ENCODE measurements at places on chromosomes 5 and 9.
A peak's percentile ranks its signal among the peaks of the same experiment; 100 is the strongest.

DNA sequence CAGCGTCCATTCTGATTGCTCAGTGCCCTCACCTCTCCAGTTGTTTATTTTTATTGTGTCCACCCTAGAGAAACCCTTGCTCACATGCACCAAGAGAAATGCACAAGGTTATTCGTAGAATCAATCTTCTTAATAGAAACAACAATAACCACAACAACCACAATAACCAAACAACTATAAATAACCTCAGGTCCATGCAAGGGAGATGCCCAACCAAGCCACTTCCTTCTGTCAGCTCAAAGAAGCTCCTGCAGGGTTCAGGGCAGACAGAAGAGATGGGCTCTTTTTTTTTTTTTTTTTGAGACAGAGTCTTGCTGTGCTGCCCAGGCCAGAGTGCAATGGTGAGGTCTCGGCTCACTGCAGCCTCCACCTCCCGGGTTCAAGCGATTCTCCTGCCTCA, 14.9 kb upstream of the TCOF1 start:
- no peak for DNase-seq

DNA sequence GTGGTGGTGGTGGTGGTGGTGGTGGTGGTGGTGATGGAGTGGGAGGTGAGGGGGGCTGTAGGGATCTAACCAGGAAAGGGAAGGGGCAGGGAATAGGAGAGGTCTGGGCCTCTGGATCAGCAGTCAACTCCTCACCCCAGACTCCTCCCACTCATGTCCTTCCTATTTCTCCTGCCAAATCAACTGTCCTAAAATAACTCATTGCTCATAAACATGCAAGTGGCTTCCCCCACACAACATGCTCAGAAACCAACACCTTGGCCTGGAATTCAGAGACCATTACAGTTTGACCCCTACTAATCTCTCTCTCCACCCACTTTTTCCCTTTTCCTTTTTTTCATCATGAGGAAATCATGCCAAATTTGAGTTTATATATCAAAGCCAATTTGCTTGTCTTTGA, 8.4 kb upstream of the FSD1L start:
- peak; percentile 37 for DNase-seq

DNA sequence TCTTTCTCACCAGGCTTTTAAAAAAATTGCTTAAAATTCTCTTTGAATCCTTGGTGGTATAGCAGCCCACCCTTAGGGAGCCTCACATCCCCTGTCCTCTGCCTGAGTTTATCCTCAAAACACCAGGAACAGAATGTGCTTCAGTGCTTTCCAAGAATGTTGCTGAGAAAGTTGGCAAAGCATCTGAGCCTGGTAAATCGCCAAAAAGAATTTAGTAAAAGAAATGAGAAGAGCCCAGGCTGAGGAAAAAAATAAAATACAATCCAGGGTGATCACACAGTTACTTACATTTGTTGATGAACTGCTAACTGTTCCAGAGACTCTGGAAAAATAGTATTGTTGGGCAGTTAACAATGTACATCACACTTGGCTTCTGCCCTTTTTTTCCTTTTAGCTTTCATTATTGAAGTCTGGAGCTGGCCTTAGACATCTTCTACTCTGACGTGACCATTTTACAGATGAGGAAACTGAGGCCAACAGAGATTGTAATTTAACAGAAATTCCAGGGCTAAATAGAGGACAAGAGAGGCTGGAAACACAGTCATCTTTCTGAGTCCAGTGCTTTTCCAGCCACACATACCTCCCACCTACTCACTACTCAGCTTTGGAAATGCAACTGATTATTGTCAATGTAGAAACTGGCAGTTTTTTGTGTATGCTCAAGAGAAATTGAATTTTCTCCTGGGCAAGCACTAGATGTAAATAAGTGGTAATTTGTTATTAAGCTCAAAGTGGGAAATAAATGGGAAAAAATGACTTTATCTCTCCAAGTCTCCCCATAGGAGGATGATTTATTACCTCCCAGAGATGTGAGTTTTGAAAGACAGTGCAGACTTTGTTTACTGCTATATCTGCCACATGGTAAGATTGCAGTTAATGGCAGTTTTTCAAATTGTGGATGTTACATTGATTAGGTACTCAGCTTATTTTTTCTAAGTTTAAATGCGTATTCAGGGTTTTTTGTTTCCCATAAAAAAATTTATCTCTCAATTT, 86.7 kb upstream of the ALDH1A1 start:
- DNase-seq, result peak; percentile 15

- peak; percentile 24 for DNase-seq
Measured at GRCh38 chr5:33755231-33755630, 136.6 kb downstream of the ADAMTS12 start.

GRCh38 chr5:54517174-54517511, 416 bp upstream of the SNX18 start:
- DNase-seq, result no peak

- DNase-seq, result no peak
Measured at GRCh38 chr9:36207016-36207415, 16.3 kb downstream of the CLTA start.

DNA sequence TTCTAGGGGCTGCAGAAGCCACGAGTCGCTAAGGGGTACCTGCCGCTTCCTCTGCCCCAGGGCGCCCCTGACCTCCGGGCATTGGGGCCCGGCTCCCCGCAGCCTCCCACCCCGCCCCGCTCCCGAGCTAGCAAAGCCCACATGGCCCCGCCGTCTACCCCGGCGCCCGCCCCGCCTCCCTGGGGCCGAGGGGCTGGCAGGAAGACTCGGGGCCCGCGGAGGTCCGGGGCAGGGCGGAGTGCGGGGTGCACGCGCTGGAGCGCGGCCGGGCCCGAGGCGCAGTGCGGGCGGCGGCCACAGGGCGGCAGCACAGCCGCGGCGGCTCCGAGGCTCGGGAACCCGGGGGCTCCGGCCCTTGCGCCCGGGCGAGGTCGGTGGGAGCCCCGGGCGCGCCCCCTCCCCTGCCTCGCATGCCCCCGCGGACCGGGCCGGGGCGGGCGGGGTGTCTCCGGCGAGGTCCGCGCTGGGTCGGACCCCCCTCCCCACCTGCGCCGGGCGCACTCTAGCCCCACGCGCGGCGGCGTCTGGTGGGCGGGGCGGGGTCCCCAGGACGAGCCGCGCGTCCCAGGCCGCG, 6.7 kb downstream of the NRARP start:
- peak; percentile 91 for DNase-seq

- DNase-seq, result no peak
Measured at GRCh38 chr5:61758711-61759110, 426.7 kb downstream of the ZSWIM6 start.

DNA sequence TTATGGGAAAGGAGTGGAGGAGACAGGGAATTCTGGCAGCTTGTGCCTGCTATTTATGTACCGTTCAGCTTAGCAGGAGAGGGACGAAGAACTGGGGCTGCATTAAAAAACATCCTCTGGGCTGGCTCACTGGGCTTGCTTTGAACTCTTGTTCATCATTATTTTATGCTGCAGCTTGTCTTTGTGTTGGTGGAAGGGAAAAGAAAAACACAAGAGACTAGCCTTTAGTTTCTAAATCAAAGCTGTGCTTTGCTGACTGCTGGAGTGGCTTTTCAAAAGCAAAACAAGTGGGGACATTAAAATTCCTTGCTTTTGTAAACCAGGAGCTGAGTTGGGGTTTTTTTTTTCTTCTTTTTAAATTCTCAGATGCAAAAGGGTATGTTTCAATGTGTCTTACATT, 5.9 kb upstream of the RGMB start:
- no peak for DNase-seq

DNA sequence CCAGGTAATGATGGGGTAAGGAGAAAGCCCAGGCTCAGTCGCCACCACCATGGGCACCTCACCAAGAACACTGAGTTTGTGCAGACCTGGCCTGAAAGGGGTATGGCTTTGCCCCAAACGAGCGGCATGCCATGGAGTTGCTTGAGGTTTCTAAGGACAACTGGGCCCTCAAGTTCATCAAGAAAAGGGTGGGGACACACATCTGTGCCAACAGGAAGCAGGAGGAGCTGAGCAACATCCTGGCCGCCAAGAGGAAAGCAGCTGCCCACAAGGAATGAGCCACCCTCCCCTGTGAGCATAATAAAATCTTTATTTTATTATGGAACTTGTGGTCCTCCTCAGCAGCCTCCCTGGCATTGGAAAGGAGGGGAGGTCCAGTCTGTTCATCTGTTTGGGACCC, 23.8 kb downstream of the CD14 start:
- peak; percentile 41 for DNase-seq

- no peak for DNase-seq
Measured at GRCh38 chr9:137265496-137266161, 10.5 kb downstream of the NELFB start.

GRCh38 chr5:131899686-131900085, 45.8 kb downstream of the MEIKIN start:
- DNase-seq, result no peak

- DNase-seq, result peak; percentile 9
Measured at GRCh38 chr5:58455066-58455465, 4.8 kb downstream of the PLK2 start.

- DNase-seq, result no peak
Measured at GRCh38 chr5:112929336-112930081, 7.5 kb upstream of the REEP5 start.

DNA sequence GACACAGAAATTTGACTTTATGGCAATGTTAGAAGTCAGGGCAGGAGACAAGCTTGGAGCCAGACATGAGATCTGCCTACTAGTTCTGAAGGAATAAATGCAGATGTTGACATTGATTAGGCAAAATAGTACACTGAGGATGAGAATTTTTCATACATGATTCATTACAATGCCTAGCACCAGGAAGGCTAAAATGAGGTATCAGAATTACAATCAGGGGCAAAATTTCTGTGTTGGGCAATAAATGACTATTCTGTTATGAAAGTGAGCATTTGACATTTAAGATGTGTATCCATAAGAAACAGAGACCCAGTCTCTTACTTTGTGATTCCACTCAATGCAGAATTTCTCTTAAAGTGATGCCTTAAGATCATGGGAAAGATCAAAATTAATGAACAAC, 92.4 kb upstream of the CDH10 start:
- DNase-seq, result peak; percentile 16

- no peak for DNase-seq
Measured at GRCh38 chr5:78376315-78376714, 15.9 kb downstream of the SCAMP1 start.

GRCh38 chr5:83277953-83278352, 193.6 kb upstream of the VCAN start:
- DNase-seq, result no peak

GRCh38 chr5:124574521-124575436, 171.7 kb downstream of the ZNF608 start:
- no peak for DNase-seq

- DNase-seq, result no peak
Measured at GRCh38 chr5:96871686-96872085, 4.6 kb upstream of the ERAP2 start.

DNA sequence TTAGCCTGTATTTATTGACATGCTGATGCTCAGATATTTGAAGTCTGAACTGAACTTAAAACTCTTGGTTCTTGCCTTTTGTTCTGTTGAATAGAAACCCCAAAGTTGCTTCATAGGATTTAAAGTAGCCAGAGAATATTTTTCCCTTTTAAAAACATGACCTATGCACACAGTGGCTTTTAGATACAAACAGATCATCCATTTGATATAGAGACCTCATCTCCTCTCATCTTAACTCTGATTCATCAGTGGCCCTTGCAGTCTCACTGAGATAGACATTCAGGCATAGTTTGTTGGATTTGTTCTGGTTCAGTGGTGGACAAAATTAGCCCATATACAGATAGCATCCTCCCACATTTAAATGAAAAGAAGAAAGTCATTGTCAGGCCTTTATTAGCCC, 43.5 kb upstream of the PJA2 start:
- no peak for DNase-seq

DNA sequence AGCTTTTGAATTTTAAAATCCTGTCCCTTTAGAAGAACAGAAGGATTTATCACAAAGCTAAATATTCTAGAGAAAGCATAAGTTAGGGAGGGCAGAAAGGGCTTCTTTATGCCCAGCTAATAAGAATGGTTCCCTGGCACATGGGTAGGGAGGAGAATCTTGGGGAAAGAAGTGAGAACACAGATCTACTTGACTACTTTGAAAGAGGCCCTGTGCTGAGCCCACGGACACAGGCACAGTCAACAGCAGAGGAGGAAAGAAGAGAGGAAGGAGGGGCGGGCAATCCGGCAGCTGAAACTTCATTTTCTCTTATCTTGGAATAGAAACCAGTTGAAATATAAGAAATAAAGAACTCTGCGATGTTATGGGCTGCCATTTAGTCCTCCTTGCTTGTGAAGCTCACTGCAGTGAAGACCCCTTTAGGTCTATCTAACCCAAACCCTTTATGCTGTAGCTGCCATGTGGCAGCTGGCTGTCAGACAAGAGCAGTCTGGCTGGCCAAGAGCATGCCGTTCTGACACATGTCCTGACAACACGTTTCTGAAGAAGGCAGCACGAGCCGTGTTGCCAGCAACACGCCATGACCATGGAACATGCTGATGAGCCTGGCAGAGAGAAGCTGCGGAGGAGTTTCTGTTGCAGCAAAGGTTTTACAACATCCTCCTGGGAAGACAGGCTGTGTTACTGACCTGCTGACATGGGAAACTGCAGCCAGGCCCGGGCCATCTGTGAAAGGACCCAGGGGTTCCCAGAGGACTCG, 34.2 kb downstream of the ABLIM3 start:
- no peak for DNase-seq

DNA sequence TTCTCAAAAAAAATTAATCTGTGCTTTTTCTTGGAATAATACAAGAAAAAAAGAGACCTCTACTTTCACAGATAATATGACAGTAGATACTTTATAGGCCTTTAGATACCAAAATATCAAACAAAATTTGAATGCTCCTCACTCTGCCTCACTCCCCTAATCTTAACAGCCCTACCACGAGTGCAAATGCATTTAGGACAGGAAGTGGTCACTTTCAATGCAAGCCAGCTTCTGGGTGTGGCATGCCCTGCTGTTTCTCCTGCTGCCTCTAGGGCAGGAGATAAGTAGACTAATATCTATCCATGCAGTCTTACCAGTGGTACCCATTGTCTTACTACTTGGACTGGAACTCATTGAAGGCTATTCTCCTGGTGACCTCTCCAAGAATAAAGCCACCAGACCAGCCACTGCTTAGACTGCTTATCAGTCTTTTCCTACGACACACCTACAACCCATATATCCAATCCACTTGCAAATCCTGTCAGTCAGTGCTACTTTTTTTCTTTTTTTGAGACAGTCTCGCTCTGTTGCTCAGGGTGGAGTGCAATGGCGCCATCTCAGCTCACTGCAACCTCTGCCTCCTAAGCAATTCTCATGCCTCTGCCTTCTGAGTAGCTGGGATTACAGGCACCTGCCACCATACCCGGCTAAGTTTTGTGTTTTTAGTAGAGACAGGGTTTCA, 23.0 kb downstream of the FRRS1L start:
- DNase-seq, result peak; percentile 30

DNA sequence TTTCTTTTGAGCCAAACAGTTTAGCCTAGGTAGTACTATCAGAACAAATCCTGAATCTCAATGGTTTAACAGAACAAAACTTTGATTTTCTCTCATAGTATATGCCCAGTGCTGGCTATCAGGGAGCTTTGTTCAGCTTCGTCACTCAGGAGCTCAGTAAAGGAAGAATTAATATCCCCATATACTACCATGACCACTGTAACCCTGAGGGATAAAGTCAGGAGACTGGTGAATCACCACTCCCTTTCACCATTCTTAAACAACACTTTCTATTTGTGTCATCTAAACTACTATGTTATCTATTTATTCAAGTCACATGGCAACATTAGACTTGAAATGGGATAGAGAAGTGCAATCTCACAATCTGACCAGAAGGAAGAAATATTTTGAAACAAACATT, 522.6 kb upstream of the COX7C start:
- DNase-seq, result no peak

Data from GM03348 (cell line).